ENCODE measurements at places on chromosomes 11 and 22. TPM values are rescaled to one million over a fixed set of nuclear protein-coding genes. Genes with fewer than 3 reads are reported as not detected.

TENM4 gene
- total RNA-seq: 51.9 TPM

TMPRSS13 gene
- total RNA-seq: under 0.01 TPM

C11orf91 gene
- total RNA-seq: not detected

XKR3 gene
- total RNA-seq: not detected

CHRNA10 gene
- 0.66 TPM for total RNA-seq

SLC17A6 gene
- total RNA-seq: not detected

OR51B2 gene
- not detected for total RNA-seq

SWAP70 gene
- 44.2 TPM for total RNA-seq

NXPE1 gene
- not detected for total RNA-seq

SLC39A13 gene
- 70.6 TPM for total RNA-seq

MYBPC3 gene
- not detected for total RNA-seq

RAB39A gene
- total RNA-seq: not detected

MEI1 gene
- 2.1 TPM for total RNA-seq

ZBED4 gene
- total RNA-seq: 10.1 TPM

WNT7B gene
- total RNA-seq: 0.33 TPM

ZNF408 gene
- 7.1 TPM for total RNA-seq

HBG1 gene
- total RNA-seq: not detected

PHLDA2 gene
- total RNA-seq: 7.6 TPM

APOA5 gene
- total RNA-seq: not detected

FAM227A gene
- 2.4 TPM for total RNA-seq

MEN1 gene
- 17.4 TPM for total RNA-seq

NLRP10 gene
- 10.7 TPM for total RNA-seq

CDHR5 gene
- total RNA-seq: not detected

SLC22A12 gene
- total RNA-seq: not detected

FAM180B gene
- 0.12 TPM for total RNA-seq

DEUP1 gene
- total RNA-seq: under 0.01 TPM

SCGB1D4 gene
- total RNA-seq: not detected

RTL10 gene
- 11.6 TPM for total RNA-seq

ROBO4 gene
- 3.0 TPM for total RNA-seq

RFPL1 gene
- not detected for total RNA-seq

MCHR1 gene
- 0.50 TPM for total RNA-seq

PHLDB1 gene
- 50.1 TPM for total RNA-seq

OR5L1 gene
- not detected for total RNA-seq

ACP2 gene
- total RNA-seq: 24.5 TPM

Measured in uterine smooth muscle cell (primary cell).